Fibroblast of the aortic adventitia (primary cell): ENCODE measurements at places on chromosomes 13 and 19. TPM values are rescaled to one million over a fixed set of nuclear protein-coding genes. Genes with fewer than 3 reads are reported as not detected.

GRCh38 chr13:112714376-112715174 lies 24.7 kb downstream of the ATP11A start:
- DNase-seq: no peak

DNA sequence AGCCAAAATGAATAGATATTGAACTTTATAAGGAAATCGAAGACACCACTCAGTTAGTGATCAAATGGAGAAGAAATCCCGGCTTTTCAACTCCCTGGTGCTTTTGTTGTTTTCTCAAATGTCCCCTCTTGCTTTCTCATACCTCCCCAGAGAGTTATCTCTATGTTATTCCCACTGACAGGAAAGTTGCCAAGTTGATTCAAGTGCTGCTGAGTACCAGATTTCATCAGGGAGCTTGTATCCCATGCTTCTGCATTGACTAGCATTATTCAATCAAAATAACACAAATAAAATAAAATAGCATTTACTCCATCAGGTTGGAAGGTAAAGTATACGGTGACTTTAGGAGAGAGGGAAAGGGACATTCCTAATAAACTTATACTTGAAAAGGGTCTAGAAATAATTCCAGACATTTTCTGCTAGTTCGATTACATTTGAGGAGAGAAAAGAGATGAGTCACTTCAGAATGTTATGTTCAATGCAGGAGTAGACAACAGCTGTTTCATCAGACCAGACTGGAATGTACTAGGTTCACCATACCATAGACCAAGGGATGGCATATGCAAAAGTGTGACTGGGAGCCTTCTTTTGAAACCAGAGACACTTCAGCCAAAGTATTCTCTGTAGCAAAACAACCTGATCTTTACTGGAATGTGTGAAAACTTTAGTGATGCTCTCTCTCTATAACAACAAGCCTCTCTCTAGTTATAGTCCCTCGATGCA lies 397.8 kb downstream of the FGF14 start:
- DNase-seq: no peak

S1PR4 gene
- total RNA-seq: not detected in 2 replicates

GRCh38 chr19:29098863-29099481 lies 114.0 kb downstream of the UQCRFS1 start:
- DNase-seq: peak; percentile 97

IQCN gene
- total RNA-seq: 1.5 and 4.4 TPM in 2 replicates

DNA sequence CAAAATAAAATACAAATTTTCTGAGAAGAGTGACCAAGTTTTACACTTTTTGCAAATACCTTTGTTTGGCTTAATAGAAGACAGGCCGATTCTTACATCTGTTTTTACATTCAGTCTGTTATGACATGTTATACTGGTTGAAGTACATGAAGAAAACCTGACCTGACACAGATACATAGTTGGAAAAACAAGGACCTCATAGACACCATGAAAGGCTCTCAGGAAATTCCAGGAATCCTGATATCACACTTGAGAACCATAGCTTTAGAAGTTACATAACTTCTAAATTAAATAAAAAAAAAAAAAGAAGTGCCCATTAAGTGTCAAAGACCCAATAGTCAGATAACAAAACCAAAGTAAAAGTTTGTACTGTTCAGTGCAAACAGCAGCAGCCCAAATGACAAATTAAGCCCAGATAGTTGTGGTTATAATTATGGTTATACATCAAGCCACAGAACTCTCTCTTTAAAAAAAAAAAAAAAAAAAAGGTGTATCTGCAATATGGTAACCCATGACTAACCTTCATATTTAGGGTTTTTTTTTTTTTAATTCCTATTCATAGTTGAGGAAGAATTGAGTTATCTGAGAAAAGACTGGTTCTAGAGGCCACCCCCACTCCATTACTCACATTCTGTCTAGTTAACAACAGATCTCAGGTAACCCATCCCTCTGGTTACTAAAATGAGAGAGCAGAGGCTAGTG lies 19.8 kb downstream of the RBM26 start:
- no peak for DNase-seq

DNA sequence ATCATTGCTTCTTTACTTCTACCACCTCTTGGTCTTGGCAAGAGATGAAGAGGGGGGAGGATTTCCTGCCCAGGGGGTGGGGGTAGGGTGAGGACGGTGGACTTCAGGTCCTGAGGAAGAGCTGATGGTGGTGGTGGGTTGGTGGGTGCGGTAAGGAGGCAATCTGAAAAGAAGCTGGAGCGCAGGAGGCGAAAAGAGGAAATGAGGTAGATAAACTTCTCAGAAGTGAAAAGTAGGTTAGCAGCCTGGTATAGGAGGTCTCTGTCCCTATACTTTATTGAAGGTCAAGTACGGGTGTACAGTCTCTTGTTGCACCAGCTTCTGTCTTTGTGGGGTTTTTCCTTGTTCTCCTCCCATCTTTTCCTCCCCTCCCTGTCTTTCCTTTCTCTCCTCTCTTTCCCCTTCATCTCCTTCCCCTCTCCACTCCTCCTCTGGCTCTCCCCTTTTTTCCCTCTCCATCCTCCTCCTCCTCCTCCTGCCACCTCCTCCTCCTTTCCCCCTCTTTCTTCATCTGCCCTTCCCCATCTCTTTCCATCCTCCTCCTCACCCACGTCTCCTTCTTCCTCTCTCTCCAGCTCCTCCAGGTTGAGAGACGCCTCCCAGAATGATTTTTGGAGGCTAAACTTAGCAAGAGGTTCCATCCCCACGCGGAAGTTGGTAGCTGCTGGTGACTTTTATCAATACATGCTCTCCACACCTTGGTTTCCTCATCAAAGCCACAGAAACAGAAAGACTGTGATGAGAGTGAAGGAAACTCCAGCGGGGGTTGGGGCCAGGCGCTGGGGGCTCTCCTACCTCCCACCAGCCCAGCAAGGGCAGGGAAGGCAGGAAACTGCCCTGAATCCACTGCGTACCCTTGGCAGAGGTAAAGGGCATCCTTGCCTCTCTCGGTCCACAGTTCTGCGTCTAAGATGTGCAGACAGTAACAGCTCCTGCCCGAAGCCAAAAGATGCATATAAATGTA lies 15.3 kb downstream of the TNFSF14 start:
- DNase-seq: no peak

DNA sequence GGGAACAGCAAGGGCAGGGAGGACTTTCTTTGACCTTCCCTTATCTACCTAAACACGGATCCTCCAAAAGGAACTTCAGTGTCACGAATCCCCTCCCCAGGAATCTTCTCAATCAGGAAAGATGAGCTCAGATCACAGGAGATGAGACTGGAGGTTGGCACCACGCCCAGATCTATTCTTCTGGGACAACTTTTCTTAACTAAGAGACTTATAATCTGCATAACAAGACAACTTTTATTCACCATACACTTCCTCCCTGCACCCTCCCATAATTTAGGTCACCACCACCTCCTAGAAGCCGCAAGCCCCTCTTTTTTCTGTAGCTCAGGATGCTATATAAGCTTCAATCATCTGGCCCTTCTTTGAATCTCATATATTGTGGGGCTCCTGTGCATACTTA lies 19.2 kb upstream of the AKT2 start:
- no peak for DNase-seq

DNA sequence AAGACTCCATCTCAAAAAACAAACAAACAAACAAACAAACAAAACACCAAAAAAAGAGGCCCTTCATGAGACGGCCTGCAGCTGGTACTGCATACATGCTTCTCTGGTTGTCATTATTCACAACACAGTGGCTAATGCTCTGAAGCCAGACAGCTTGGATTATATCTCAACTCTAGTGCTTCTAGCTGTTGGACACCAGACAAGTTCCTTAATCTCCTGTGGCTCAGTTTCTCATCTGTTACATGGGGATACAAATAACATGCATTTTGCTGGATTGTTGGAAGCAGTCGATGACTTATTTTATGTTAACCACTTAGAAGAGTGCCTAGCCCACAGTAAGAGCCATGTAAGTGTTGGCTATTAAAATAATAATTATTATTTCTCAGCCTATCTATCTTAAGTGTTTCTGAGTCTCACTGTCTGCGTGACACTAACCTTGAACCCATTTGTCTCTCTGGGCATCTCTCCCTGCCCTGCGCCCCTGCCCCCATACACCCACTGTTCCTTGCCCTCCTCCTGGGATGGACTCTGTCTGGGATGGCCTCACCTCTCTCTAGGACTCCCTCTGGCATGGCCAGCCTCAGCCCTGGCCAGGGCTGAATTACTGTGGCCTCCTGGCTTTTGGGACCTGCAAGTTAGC lies 3.1 kb upstream of the JUNB start:
- DNase-seq: peak; percentile 52

DNA sequence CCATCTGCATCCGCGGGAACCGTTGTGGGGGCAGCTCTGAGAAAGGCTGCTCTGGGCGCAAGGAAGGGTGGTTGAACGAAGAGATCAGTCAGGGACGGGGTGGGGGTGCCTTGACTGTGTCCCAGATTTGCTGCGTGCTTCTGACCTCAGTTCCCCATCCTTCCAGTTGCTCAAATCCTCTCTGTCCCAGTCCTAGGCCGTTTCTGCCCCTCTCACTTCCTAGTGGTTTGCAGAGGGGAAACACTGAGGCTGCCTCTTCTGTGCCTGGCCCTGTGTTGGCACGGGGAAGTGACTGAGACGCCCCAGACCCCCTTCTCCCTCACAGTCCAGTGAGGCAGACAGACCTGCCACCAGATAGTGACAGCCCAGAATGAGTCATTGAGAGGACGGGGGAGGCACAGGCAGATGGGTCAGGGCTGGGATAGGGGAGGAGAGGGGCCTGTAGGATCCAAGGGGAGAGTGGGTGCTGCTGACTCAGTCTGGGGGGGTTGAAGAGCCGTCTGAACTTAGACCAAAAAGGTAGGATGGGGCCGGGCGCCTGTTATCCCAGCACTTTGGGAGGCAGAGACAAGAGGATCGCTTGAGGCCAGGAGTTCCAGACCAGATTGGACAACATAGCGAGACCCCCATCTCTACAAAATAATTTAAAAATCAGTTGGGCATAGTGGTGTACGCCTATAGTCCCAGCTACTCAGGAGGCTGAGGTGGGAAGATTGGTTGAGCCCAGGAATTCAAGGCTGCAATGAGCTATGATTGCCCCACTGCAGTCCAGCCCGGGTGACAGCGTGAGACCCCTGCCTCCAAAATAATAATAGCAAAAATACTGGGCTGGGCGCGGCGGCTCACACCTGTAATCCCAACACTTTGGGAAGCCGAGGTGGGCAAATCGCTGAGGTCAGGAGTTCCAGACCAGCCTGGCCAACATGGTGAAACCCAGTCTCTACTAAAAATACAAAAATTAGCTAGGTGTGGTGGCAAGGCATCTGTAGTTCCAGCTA lies 26.5 kb downstream of the NUMBL start:
- DNase-seq: no peak

KLK12 gene
- not detected in 2 replicates for total RNA-seq

GRCh38 chr19:21532904-21533303 lies 27.5 kb downstream of the ZNF429 start:
- DNase-seq: no peak

GRCh38 chr19:3368848-3369336 lies 2.5 kb downstream of the NFIC start:
- peak; percentile 59 for DNase-seq

GRCh38 chr13:112545856-112546255 lies 42.1 kb downstream of the TUBGCP3 start:
- DNase-seq: peak; percentile 90

DNA sequence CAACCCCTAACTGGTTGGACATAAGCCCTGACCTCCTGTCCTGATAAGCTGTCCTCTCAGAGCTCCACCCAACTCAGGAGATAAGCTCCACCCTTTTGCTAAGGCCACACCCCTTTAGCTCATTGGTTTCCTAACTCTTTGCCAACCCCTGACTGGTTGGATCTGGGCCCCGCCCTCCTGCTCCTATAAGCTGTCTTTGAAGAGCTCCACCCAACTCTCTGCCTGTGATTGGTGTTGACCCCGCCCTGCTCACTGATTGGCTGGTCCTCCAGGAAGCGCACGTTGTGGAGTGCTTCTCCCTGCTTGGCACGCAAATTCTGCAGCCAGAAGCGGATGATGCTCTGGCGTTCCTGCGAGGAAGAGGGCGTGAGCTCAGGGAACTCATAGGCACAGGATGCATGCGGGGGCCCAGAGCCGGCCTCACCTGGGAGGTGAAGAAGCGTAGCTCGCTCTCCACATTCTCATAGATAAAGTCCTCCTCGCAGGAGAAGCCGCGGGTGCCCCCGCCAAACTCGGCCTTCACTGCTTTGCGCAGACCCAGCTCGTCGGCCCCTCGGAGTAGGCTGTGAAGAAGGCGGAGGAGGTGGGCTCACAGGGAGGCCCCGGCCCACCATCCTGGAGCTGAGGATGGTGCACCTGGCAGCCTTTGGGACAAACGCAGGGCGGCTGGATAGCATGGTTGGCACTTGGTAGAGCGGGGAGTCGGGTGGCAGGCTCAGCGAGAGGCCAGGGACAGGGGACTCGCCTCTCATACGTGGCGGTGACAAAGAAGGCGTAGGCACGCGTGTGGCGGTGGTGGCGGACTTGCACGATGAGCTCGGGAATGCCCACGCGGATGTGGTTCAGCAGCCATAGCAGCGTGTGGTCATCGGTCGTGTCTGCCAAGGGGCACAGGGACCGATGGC lies 1.7 kb downstream of the ANO8 start:
- peak; percentile 36 for DNase-seq

DNA sequence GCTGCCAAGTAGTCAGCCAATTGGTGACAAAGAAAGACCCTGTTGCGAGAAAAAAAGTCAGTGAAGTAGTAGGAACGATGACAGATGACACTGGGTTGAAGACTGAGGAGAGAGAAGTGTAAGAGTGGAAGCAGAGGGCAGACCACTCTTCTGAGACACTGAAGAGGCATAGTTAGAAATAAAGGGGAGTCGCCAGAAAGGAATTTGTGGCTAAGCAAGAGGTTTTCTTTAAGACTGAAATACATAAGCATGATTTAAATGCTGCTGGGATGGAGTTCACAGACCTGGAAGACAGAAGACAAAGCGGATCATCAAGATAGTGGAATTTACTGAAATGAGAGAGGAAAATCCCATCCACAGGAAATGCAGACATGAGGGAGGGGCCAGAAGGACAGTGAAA lies 56.2 kb upstream of the USPL1 start:
- DNase-seq: no peak
